ENCODE measurements at places on chromosomes 1 and 21. TPM values are rescaled to one million over a fixed set of nuclear protein-coding genes. Genes with fewer than 3 reads are reported as not detected.

CFHR4 gene
- total RNA-seq, result not detected

LDLRAD1 gene
- total RNA-seq, result not detected

OR2AK2 gene
- not detected for total RNA-seq

RNU1-1 gene
- total RNA-seq, result under 0.01 TPM

OTUD3 gene
- total RNA-seq, result 4.2 TPM

SERPINC1 gene
- total RNA-seq, result not detected

RASSF5 gene
- 3.1 TPM for total RNA-seq

CDC42SE1 gene
- total RNA-seq, result 27.1 TPM

CLK2 gene
- total RNA-seq, result 23.5 TPM

CR1L gene
- total RNA-seq, result 2.6 TPM

ERVH48-1 gene
- total RNA-seq, result not detected

HS2ST1 gene
- 9.9 TPM for total RNA-seq

TMCO1 gene
- total RNA-seq, result 24.5 TPM

IGSF9 gene
- under 0.01 TPM for total RNA-seq

TMPRSS2 gene
- total RNA-seq, result not detected
